ENCODE measurements at places on chromosomes 2 and 18.

DNA sequence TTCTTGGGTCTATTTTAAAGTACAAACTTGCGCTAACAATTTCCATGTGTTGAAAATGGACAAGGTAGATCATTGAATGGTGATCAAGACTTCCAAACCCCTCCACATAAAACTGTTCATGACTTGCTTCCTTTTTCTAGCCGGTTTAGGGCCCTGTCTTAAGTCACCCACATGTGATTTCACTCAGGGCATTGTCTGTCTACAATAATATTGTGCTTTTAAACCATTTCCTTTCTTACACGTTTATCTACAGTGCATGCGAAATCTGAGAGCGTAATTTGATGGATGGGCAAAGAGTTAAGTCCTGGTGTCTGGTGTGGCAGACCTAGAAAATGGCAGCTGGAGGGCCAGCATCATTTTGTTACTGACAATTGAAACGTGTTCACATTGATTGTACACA lies 2.0 kb upstream of the ZNF516 start:
- no peak for DNase-seq

DNA sequence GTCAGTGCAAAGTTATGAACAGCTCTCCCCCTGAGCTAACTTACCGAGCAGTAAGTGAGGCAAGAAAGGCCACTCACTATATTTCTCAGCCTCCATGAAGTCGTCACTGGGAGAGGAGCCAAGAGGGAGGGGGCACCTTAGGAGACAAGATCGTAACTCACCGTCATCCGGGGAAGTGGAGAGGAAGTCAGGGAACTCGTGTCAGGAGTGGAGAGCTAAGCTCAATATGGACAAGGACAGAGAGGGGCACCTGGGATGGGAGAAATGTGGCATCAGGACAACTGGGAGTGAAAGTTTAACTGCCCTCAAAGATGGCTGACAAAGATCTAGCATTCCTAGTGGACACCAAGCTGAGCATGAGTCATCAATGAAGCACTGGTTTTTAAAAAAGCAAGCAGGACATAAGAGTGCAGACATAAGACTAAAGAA lies 37.1 kb downstream of the BCL11A start:
- DNase-seq, result no peak

GRCh38 chr2:46230115-46230571 lies 67.1 kb upstream of the EPAS1 start:
- DNase-seq, result peak; percentile 20

DNA sequence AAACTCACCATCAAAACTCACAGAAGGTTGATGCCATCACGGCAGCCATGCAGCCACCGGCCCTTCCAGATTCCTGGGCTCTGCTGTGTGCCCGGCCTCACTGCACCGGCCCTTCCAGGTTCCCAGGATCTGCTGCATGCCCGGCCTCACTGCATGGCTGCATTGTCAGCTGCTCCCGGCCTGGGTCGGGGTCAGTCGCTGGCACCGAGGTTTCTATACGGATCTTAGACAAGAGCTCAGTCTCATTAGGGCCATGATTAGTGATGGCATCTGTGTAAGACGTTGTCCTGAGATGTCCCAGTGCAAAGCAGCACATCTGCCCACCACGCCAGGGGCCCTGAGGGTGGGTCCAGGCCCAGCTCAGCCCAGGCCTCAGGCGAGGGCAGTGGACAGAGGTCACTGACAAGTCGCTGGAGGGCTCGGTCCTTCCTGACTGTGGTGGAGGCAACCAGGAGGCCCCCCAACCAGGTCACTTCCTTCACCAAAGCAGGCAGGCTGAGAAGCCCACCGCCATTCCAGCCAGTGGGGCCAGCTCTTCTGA lies 29.4 kb downstream of the TMEM18 start:
- DNase-seq, result no peak

DNA sequence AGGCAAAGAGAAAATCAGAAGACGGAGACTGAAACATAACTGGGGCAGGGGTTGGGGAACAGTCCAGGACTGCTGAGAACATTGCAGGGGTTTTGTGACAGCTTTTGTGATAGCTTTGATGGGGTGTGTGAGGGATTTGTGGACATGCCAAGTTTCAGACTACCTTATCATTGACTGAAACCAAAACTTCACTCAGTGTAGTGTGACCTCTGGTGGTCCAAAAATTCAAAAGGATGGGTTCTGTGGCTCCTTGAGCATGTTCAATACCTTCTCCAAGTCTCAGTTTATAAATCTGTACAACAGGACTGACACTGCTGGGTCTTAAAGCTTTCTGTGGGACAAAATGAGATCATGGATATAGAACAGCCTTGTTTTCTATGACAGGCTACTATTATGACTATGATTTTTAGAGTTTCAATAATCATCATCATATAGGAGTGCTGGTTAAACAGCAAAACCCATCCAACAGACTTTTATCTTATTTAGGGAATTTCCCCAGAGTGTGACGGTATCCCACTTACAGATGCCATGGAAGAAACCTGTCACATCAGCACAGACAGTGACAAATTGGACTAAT lies 259.2 kb upstream of the SLC14A2 start:
- DNase-seq, result peak; percentile 8

- DNase-seq, result no peak
Measured at GRCh38 chr2:195037045-195037444, 620.0 kb upstream of the SLC39A10 start.

DNA sequence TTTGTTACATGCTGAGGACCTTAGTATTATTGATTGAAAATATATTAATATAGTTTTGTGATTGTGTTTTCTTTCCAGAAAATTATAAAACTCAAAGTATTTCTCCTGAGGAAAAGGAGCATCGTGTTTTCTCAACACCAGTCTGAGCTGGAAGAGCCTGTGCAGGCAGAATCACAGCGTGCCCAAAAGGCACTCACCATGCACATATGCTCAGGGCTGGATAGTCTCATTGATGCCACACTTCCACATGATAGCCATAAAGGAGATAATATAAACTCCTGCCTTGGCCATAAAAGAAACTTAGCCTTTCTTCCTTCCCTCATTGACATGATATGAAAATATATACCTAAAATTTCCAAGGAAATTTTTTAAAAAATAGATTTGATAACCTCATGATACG lies 4.0 kb downstream of the PDE1A start:
- no peak for DNase-seq

- no peak for DNase-seq
Measured at GRCh38 chr2:56127010-56127409, 56.8 kb upstream of the CCDC85A start.

DNA sequence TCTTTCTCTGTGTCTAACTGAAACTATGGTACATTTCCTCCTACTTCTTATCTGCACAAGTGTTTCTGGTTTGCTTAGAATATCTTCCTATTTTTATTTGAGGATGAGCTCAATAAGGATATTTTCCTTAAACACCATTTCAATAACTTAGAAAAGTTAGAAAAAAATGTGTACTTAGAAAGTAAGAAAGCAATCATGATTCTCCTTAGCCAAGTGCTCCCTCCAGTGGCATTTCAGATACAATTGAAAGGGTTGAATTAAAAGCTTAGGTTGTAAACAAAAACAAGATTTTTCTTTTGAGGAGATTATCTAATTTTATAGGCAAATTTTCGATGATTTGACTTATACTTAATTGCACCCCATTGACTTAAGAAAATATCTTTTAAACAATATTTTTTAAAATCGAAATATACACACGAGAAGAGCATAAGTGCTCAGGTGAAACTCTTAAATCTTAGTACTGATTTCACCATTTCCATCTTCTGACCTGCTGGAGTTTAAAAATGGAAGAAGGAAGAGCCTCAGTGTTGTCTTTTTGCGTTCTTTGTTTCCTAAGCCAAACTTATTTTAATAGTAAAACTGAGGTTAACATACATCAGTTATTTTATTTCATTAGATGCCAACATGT lies 26.9 kb downstream of the C18orf63 start:
- DNase-seq, result no peak

DNA sequence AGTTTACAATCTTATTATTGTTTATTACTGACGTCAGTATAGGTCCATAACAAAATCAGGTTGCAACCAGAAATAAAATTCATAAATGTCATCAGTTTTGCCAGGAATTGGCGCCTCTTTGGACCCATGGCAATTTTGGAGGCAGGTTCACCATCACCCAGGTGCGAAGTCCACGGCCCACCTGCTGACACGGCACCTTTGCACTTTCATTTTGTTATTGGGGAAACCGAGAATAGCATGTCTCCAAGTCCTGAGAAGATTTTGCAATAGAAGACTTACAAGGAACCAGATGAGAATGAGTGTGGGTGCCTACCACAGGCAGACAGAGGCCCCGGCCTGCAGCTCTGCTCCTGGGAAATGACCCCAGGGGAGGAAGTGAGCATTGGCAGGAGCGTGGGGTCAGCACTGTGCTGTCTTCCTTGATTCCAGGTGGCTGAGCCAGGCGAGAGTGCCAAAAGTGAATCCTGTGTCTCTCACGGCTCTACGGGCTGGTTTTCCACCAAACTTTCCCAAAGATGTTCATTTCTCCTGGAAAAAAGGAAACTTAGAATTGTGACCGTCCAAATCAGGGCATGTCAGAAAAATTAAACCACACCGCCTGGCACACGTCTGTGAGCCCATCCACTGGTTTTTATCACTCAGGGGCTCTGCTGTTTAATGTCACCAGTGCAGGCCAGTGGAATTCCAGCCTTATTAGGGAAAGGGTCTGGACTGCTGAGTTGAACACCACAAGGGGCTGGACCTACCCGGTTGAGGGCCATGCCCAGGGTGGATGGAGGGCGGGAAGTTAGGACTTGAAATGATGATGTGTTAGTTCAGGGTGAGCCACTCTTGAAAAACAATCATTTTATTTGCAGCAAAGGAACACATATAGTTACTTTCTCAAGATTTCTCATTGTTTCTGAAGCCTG lies 96.5 kb downstream of the PTGR3 start:
- DNase-seq, result no peak

GRCh38 chr2:85011747-85012146 lies 40.8 kb downstream of the KCMF1 start:
- no peak for DNase-seq

GRCh38 chr2:167420211-167420610 lies 531.9 kb downstream of the XIRP2 start:
- DNase-seq, result no peak

GRCh38 chr2:217383620-217384019 lies 523.8 kb upstream of the TNP1 start:
- no peak for DNase-seq

All from GM20000 (cell line).